Activated CD4-positive, alpha-beta T cell treated with anti-CD3 and anti-CD28 coated beads, Interleukin-2, Interleukin-4, amounts not matched to agents 100 ng/mL and 50 ng/mL, durations not matched to agents 16 hours and 8 hours (primary cell): ENCODE measurements at places on chromosomes 4 and X.

DNA sequence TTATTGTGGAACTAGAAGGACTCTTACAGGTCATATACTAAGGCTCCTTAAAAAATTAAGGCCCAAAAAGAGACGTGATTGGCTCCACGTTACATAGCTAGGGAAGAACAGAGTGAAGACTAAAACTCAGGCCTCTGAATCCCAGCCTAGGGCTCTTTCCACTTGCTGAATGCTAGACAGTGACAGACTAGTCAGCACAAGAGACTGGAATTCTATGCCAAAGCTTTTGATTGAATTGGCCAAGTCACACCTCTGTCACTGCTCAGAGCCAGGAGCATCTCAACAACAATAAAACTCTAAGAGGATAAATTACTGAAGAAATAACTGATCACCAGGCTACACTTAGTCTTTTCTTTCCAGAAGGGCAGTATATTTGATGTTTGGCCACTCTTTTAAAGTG, 16.8 kb downstream of the DCX start:
- DNase-seq: no peak

DNA sequence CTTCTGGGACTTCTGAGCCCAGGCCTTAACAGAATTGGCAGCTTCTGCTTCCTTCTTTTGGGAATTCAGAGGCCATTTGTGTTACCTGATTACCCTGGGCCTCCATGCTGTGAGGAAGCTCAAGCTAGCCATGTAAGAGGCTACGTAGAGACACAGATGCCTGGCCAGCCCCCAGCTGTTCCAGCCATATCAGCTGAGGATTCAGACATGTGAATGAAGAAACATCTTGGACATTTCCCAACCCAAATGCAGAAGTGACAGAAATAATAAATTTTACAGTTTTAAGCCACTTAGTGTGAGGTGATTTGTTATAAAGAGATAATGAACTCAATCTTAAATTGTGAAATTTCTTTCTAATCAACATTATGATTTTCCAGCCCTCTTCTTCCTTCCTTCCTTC, 18.7 kb upstream of the ZNF827 start:
- no peak for DNase-seq

DNA sequence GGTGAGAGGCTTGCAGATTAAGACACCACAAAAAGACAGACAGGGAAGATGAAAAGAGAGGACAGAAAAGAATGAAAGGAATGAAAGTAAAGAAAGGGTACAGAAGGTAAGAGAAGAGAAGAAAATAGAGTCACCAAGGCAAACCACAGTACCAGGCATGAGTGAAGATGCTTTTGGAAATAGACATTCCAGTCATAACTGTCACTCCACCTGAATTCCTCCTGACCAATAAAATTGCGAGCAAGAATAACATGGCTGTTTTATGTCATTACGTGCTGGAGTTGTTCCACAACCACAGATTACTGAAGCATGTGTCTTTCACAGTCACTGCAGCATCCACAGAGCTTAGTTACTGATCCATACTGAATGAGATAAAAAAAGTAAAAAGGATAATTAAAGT, 864.9 kb upstream of the SLIT2 start:
- DNase-seq: no peak

GRCh38 chrX:31872007-31872406, 800.2 kb upstream of the FTHL17 start:
- no peak for DNase-seq

GRCh38 chrX:30576881-30577280, 685 bp downstream of the TASL start:
- DNase-seq: no peak

GRCh38 chr4:113899271-113900070, 80.0 kb downstream of the ARSJ start:
- DNase-seq: no peak

- no peak for DNase-seq
Observed at GRCh38 chr4:22532896-22533295, 17.0 kb upstream of the ADGRA3 start.

GRCh38 chr4:169239221-169239905, 31.4 kb downstream of the SH3RF1 start:
- DNase-seq: no peak

GRCh38 chr4:186557486-186557885, 2.1 kb upstream of the MTNR1A start:
- no peak for DNase-seq

GRCh38 chr4:143858456-143858855, 46.9 kb downstream of the GYPE start:
- DNase-seq: no peak

DNA sequence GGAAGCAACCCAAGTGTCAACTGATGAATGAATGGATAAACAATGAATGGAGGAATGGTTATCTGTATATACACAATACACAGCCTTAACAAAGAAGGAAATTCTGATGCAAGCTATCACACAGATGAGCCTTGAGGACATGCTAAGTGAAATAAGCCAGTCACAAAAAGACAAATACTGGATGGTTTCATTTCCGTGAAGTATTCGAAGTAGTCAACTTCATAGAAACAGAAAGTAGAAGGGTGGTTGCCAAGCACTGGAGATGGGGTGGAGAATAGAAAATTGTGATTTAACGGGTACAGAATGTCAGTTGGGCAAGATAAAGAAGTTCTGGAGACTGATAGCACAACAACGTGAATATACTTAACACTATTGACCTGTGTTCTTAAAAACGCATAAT, 28.2 kb downstream of the CENPU start:
- DNase-seq: peak; percentile 51

- peak; percentile 19 for DNase-seq
Observed at GRCh38 chrX:78314561-78314960, 12.8 kb downstream of the CYSLTR1 start.

DNA sequence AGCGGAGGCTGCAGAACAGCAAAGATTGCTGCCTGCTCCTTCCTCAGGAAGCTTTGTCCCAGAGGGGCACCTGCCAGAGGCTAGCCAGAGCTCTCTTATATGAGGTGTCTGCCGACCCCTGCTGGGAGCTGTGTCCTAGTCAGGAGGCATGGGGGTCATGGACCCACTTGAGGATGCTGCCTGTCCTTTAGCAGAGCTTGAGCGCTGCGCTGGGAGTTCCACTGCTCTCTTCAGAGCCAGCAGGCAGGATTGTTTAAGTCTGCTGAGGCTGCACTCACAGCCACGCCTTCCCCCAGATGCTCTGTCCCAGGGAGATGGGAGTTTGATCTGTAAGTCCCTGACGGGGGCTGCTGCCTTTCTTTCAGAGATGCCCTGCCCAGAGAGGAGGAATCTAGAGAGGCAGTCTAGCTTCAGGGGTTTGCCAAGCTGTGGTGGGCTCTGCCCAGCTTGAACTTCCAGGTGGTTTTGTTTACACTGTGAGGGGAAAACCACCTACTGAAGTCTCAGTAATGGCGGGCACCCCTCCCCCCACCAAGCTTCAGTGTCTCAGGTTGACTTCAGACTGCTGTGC, 10.9 kb downstream of the DCK start:
- DNase-seq: peak; percentile 28

- no peak for DNase-seq
Observed at GRCh38 chr4:78149751-78150542, 92.8 kb downstream of the FRAS1 start.

GRCh38 chr4:26032142-26032541, 118.1 kb downstream of the SMIM20 start:
- DNase-seq: no peak

GRCh38 chr4:85478576-85478975, 3.6 kb downstream of the ARHGAP24 start:
- DNase-seq: no peak

- no peak for DNase-seq
Observed at GRCh38 chrX:145613894-145614293, 203.7 kb upstream of the SLITRK2 start.

- DNase-seq: no peak
Observed at GRCh38 chrX:97290199-97290598, 406.5 kb downstream of the RPA4 start.

DNA sequence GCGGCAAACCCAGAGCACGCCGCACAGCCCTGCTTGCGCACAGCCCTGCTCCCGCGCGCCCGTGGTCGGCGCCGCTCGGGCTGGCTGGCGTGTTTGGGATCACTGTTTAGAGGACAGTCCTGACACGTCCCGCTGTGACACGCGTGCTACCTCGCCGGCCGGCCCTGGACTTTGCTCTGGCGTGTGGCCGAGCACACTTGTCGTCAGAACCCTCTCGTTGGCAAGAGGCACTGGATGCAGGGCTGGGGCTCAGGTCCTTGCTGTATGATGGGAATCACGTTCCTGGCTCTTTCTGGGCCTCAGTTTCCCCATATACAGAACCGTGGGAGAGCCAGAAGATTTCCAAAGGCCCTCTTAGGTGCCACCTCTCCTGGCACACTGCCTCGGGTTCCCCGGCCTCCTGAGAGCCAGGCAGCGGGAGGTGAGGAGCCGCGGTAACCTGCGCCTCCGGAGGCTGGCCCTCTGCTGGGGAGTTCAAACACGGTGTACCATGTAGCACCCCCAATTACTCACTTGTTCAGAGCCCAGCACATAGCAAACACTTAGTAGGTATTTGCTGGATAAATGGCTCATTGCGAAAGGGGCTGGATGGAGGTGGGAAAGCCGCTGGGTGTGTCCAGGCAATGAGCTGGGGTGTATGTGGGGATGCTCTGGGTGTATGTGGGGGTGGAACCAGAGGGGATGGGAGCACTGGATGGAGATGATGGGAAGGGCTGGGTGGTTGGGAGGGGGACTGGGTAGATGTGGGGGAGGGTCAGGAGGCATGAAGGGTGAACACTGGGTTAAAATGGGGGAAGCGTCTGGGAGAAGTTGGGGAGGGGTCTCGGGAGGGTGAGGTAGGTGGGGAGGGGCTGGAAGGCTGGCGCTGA, 76.6 kb downstream of the HTRA3 start:
- no peak for DNase-seq

GRCh38 chr4:89486042-89486441, 178.4 kb upstream of the GPRIN3 start:
- no peak for DNase-seq

DNA sequence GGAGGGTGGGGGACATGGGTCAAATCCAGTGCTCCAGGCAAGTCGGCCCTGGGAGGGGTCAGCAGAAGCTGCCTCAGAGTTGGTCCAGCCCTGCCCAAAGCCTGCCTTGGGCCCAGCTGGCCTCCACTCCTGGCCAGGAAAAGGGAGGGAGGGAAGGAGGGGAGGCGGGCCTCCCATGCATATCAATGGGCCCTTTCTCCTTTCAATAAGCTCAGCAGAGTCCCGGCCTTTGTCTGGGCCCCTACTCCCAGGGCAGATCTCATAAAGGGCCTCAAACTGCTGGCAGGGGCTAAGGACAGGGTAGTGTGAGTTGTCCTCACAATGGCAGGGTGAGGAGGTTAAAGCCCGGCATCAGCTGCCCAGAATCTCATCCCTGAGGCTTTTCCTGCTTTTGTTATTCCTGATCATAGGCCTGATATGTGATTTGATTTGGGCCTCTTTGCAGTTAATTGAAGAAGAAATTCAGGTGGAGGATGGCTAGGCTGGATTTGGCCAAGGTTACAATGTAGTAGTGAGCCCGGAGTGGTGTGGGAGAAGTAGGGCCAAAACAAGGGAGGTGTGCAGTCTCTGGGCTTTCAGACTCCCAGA, 121.1 kb upstream of the ATP6AP2 start:
- DNase-seq: no peak

DNA sequence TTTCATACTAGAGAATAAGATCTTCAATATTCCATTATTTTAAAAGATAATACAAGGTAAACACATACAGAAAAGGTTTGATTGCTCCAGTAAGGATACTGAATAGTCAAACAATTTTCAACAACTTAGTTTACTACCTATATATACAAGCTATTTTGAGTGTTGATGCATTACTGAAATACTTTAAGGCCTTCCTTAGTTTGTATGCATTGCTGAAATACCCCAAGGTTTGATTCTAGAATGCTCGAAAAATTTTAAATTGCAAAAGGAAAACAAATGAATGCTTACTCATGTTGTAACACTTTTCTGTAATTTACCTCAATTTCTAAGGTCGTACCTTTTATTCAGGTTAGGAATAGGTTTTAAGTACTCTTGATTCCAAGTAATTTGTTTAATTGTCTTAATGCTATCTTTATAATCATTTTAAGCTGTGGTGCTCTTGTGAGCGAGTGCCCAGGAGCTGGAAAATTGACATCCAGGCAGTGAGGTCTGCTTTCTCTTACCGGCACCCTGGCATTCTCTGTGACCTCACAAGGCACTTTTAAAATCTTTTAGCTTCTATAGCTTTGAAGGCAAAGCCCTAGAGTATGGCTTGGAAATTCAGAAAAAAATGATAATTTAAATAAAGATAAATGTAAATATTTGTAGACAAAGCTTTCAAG, 114.0 kb downstream of the BMPR1B start:
- DNase-seq: no peak

GRCh38 chr4:145130130-145130529, 32.0 kb downstream of the ABCE1 start:
- DNase-seq: no peak

DNA sequence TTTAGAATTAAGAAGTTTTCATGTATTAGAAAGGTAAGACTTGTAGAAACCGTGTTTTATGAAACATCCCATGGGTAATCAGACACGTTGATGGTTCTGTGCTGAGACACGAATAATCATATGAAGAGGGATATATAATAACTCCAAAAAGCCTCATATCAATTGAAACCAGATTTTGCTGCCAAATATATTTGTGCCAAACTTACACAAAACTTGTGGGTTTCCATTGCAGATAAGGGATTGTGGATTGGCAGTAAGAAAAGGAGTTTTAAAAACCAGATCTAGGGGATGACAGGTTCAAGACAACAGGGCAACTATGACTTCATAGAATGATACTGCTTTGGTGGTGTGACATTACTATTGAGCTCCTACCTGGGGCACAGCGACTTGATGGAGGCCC, 616.1 kb downstream of the BCOR start:
- no peak for DNase-seq

- DNase-seq: no peak
Observed at GRCh38 chr4:23805450-23805851, 84.4 kb downstream of the PPARGC1A start.

- DNase-seq: no peak
Observed at GRCh38 chr4:152965611-152966010, 29.5 kb downstream of the FHDC1 start.

- DNase-seq: peak; percentile 66
Observed at GRCh38 chrX:48891402-48892288, 5.9 kb downstream of the TIMM17B start.

DNA sequence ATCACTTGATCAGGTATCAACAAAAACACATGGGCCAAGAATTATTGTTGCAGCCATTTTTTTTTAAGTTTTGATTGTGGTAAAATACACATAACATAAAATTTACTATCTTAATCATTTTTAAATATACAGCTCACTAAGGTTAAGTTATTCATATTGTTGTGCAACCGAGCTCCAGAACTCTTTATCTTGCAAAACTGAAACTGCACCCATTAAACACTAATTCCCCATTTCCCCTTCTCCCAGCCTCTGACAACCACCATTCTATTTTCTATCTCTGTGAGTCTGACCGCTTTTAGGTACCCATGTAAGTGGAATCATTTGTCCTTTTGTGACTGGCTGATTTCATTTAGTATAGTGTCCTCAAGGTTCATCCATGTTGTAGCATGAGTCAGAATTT, 126.2 kb upstream of the NDP start:
- no peak for DNase-seq

DNA sequence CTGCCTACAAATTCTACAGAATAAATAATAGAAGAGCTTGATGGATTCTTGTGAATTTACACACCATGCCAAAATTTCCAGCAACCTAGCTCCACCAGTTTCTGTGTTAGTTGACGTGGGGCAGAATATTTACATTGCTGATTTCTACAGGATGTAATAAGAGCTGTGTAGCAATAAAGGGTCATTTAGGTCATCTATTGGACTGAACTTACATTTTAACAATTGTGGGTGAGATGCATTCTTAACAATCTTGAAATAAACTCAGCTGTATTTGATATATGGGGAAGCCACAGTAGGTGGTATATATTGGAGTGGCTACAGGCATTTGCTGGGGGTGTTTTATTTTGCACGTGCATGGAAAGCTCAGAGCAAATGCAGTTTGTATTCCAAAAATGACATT, 655.3 kb downstream of the IQCM start:
- DNase-seq: no peak
